ENCODE measurements at places on chromosomes 1 and 21. TPM values are rescaled to one million over a fixed set of nuclear protein-coding genes. Genes with fewer than 3 reads are reported as not detected.

TNNI3K gene
- total RNA-seq, result 0.10 TPM

RHBG gene
- not detected for total RNA-seq

EYA3 gene
- 28.7 TPM for total RNA-seq

ETNK2 gene
- total RNA-seq, result 16.8 TPM

TNFRSF14 gene
- total RNA-seq, result 55.2 TPM

OPRD1 gene
- total RNA-seq, result not detected

FCRLB gene
- 0.65 TPM for total RNA-seq

IGSF21 gene
- total RNA-seq, result not detected

CGN gene
- under 0.01 TPM for total RNA-seq

EPHA10 gene
- not detected for total RNA-seq

BTBD8 gene
- total RNA-seq, result 2.0 TPM

ADSS2 gene
- total RNA-seq, result 104 TPM

SLFNL1 gene
- total RNA-seq, result 0.57 TPM

CR1 gene
- not detected for total RNA-seq

KCNK1 gene
- not detected for total RNA-seq

VANGL1 gene
- 22.4 TPM for total RNA-seq

B4GALT3 gene
- 39.5 TPM for total RNA-seq

DDR2 gene
- total RNA-seq, result 16.7 TPM

ATP1A2 gene
- total RNA-seq, result not detected

HMGCS2 gene
- total RNA-seq, result not detected

MARK1 gene
- total RNA-seq, result 2.3 TPM

LCE6A gene
- total RNA-seq, result not detected

KCNN3 gene
- 2.3 TPM for total RNA-seq

SELE gene
- total RNA-seq, result 55.6 TPM

ITGB2 gene
- 0.33 TPM for total RNA-seq

CAMTA1 gene
- 64.7 TPM for total RNA-seq

NBPF4 gene
- total RNA-seq, result not detected
